ENCODE measurements at places on chromosomes 4 and X.

GRCh38 chr4:160414496-160414895, 1311.6 kb downstream of the RAPGEF2 start:
- no peak for DNase-seq

DNA sequence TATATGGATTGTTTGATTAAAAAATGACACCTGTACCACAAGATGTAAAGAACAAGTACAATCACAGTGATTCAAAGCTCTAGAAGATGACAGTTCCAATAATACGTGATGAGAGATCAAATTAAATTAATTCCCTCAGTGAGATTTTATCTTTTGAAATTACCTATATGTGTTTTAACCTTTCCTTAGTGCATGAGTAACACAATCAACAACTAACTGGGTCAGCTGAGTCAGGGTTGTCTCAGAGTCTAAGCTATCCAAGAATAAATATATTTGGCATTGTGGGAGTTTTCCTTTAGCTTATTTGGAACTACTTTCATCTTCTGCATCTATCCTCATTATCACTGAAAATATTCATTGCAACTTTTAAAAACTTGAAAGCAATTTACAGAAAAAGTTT, 162.8 kb downstream of the WDFY3 start:
- DNase-seq = no peak

DNA sequence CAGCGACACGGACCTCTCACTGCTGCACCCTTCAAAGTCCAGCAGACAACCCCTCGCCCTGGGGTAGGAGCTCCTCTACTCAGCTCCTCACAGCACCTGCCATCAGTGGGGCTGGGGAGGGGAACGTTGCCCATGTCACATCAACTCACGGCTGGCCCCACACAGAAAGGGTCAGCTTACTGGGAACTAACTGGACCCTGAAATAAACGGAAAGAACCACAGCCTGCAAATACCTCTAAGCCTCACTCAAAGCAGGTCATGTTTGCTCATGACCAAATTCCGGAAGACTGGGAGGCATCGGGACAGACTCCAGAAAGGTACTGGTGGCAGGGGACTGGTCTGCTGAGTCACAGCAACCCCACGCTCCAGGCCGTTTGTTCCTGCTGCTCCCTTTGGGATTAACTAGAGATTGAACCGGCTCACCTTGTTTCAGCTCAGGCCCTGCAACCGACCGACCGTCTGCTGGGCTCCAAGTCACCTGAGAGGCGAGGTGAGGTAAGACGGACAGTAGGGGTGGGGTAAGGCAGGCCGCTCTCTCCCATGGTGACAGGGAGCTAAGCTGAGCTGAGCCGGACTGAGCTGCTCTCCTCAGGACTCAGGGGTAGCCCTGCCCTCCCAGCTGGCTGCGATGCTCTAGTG, 5.6 kb downstream of the G6PD start:
- no peak for DNase-seq

- DNase-seq = no peak
Observed at GRCh38 chrX:112834031-112834845, 6.4 kb downstream of the AMOT start.

- DNase-seq = no peak
Observed at GRCh38 chr4:157048248-157048647, 27.7 kb upstream of the GLRB start.

DNA sequence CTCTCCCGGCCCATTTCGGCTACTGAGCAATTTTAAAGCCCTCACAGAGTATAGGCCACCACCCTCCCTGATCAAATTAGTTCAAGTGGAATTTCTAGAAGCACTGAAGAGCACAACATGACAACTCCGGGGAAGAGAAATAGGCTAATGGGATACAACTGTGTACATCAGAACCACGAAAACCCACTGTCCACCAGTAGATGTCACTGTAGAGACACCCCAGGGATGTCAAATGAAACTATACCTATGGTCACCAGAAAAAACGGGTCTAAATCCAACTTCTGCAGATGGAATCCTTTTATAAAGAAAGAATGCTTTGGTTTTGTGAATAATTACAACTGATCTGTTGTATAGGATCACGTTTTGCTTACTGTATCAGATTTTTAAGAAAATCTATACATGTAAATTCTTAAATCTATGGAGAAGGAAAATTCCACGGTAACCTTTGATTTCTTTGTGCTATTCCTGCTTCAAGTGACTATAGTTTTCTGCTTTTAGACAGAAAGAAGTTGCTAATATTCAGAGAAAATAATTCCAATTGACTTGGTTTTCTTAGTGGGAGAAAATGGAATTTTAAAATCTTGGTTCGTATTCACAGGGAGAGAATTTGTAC, 29.5 kb upstream of the MAP3K15 start:
- peak; percentile 34 for DNase-seq

DNA sequence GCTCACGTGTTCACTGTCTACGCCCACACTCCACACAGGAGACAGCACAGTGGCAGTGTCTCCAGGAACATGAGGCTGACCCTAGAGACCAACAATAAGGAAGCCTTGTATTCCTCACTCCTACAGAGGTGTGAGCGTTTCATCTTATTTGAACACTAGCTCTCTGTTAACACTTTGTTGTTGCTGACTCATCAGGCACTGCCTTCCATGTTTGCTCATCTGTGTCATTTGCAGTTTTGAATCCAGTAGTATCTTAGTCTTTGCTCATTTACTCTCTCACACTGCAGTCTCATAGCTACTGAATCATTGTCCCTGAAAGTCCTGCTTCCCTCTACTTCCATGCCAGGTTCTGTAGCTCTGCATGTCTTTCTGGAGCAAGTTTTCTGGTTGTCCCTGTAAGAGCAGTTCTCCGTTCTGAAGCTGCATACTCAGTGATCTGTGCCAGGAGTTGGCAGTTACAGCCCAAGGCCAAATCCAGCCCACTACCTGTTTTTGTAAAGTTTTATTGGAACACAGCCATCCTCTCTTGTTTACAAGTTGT, 80.3 kb upstream of the DCLK2 start:
- no peak for DNase-seq

DNA sequence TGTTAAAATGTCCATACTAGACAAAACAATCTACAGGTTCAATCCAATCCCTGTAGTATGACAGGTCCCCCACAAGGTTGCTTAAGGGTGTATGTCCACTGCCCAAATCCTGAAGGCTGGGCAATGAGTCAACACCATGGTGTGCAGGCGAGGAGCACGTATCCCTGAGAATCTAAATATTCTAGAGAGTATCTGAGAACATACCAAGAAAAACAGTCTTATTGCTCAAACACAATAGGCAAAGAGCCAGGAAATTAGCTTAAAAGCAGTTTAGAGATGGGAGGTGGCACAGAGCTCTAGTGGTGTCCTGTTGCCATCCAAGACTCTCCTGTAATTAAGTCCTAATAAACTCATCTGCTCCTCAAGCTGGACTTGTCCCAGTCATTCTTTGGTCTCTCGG, 37.0 kb downstream of the RCHY1 start:
- no peak for DNase-seq

GRCh38 chr4:131499141-131499873, 1649.8 kb upstream of the PCDH10 start:
- DNase-seq = no peak

DNA sequence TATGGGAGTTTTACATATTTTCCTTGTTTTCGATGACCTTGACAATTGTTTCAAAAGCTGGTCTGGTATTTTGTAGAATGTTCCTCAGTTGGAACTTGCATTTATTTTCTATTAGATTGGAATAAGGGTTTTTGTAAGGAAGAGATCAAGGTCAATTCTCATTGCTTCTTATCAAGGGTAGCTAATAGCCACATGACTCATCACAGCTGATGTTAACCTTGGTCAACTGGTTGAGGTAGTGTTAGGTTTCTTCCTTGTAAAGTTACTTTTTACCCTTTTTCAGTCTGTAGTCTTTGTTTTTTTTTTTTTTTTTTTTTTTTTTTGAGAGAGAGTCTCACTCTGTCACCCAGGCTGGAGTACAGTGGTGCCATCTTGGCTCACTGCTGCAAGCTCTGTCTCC, 257.2 kb downstream of the SNCA start:
- no peak for DNase-seq

DNA sequence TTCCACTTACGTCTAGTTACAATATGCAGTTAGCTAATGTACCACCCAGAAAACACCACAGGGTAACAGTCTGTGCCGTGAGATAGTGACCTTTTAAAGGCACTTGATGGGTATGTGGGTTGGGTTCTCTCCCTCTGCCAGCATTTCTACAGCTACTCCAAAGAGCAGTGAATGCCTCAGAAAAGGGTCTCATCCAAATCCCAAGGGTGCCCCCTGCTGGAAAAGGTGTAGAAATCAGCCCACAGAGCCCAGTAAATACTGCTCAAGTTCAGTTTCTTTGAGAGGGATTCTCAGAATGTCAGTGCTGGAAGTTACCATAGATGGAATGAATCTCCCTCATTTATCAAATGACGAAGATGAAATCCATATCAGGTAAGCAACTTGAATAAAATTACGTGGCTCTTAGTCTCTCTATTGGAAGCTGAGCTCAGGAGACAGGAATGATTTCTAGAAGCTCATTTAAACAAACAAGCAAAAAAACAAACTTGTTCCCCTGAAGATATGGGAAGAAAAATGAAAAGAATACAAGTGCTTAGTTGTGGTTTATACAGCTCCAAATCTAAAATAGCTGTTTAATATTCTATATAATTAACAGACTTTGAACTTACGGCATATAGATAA, 9.5 kb downstream of the RNF175 start:
- DNase-seq = peak; percentile 80

- no peak for DNase-seq
Observed at GRCh38 chrX:19410259-19410658, 66.5 kb downstream of the PDHA1 start.

DNA sequence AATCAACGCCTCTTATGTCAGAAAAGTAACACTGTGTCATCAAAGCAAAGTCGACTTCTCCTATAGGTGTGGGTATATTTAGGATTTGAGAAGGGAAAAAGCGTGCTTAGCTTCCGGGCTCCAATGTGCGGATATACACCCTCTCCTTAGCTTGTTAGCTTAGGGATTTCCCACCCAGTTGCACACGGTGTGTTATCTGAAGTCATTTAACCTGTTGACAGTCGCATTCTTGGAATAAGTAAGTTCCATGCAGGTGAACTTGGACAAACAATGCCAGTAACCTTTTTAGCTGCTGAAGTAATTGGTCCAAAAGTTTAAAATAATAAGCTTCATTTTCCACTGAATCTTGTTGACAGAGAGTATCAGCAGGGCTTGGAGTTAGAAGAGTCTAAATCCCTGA, 113.7 kb downstream of the SHROOM3 start:
- no peak for DNase-seq

DNA sequence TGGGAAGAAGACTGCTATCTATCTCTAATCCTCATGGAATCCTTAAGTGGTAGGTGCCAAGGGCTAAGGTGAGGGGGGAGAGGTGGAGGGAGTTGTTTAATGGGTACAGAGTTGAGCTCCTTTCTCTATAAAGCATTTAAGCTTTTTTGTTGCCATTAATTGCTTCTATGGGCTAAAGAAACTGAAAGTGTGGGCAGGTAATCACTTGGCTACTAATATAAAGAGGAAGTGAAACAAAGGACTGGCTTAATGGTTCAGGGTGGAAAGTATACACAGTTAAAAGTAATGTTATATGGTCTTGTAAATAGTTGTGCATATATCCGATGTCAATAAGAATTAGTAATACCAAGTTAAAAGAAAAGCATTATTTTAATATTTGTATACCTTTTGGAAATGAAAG, 83.9 kb downstream of the POLA1 start:
- DNase-seq = no peak

GRCh38 chrX:37825215-37825842, 22.0 kb downstream of the DYNLT3 start:
- DNase-seq = peak; percentile 30

- no peak for DNase-seq
Observed at GRCh38 chr4:111930659-111931058, 214.6 kb upstream of the FAM241A start.

GRCh38 chr4:153126137-153126536, 78.1 kb upstream of the TRIM2 start:
- DNase-seq = no peak

GRCh38 chr4:70703619-70704214, 15.4 kb downstream of the UTP3 start:
- no peak for DNase-seq

DNA sequence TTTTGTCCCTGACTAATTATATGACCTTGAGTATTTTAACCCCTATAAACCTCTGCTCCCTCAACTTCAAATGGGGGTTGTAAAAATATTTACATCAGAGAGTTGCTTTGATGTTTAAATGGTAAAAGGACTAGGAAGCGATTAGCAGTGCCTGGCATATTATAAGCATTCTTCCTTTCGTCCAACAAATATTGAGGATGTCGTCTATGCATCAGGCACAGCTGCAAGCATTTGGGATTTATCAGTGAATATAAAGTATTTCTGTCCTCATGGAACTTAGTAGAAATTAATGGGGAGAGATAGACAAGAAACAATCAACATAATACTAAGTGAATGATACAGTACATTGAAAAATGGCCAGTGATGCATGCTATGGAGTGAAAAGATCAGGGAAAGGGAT, 115.5 kb upstream of the EDNRA start:
- no peak for DNase-seq

- DNase-seq = no peak
Observed at GRCh38 chrX:130902446-130902782, 595 bp downstream of the ENOX2 start.

- peak; percentile 39 for DNase-seq
Observed at GRCh38 chr4:67638136-67638535, 62.8 kb downstream of the UBA6 start.

DNA sequence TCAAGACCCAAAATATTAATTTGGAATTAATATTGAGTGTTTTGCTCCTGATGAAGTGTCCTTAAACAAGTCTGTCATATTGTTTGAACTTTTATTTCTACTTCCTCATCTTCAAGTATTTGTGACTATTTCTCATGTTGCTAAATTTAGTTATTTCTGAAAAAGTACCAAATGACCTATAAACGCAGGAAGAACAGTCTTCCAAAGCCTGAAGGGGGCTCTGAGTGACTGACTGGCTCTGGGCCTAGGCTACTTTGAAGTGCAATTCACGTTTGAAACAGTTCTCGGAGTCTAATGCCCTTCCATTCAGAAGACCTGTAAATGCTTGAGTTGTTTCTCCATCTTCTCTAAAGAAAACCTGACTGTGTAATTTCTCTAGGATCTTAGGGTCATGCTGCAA, 26.5 kb downstream of the GALNT7 start:
- DNase-seq = no peak

- no peak for DNase-seq
Observed at GRCh38 chr4:169383724-169384123, 113.0 kb upstream of the SH3RF1 start.

DNA sequence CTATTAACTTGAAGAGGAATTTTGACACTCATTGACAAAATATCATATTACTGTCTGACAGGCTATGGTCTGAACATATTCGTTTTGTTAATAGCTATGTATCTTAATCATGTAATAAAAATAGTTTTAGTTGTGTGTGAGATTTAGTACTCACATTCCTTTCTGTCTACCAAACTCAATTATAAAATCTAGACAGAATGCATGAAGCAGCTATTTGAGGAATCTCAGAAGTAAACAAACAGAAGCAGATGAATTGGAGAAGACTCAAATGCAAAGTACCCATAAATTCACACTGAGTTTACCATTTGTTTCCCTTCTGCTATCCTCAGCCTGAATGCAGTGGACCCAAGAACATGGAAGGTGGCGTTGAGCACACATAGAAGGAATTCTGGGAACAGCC, 841.6 kb upstream of the AADAT start:
- no peak for DNase-seq

- no peak for DNase-seq
Observed at GRCh38 chr4:113031212-113031611, 18.2 kb upstream of the ANK2 start.

- no peak for DNase-seq
Observed at GRCh38 chr4:145812919-145813318, 125.7 kb downstream of the ZNF827 start.
